ENCODE measurements at places on chromosomes 12 and 14.

GRCh38 chr14:101715210-101716076 lies 46.1 kb upstream of the PPP2R5C start:
- DNase-seq = no peak

DNA sequence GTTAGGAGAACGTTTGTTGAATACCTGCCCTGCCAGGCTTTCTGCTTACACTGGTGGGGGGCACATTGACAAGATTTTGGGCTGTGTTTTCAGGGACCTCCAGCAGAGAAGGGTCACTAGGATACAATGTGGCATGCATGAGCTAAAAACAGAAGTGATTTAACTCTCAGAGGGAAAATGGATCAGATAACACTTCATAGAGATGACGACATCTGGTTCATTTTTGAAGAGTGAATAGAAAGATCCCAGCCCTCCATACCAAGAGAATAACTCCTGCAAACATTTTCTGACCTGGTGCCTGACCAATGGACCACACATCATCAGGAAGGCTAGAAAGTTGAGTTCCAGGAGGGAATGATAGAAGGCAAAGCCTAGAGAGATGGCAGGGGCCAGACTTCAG lies 33.7 kb downstream of the CKB start:
- DNase-seq = no peak

DNA sequence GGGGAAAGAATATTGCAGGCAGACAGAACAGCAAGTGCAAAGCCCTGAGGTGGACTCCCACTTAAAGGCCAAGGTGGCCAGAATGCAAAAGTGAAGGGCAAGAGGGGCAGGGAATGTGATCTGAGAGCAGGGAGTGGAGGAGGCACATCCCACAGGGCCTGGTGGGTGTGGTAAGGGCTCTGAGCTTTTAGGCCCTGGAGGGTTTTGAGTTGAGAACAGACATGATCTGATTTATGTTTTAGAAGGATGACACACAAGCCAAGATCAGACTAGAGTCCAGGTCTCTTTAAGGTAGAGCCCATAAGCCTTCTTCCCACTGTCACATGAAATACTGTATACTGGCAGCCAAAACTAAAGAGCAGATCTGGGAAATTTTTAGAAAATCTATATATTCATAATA lies 162.5 kb downstream of the SLC38A4 start:
- no peak for DNase-seq

DNA sequence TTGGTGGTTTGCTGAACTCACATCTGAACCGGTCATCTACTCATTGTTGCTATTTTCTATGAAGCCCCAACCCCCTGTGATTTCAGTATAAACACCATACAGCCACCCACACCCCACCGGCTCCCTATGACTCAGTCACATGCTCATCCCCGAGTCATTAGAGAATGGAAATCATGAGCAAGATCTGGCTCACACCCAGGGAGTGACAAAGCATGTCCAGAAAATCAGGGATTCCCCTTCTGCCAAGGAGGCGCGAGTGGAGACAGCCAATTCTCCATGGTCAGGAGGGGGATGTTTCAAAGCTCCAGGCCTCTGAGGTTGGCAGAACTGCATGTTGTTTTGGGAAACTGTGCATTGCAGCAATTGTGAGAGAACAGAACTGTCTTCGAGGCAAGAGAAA lies 657.5 kb upstream of the TBX3 start:
- DNase-seq = no peak

DNA sequence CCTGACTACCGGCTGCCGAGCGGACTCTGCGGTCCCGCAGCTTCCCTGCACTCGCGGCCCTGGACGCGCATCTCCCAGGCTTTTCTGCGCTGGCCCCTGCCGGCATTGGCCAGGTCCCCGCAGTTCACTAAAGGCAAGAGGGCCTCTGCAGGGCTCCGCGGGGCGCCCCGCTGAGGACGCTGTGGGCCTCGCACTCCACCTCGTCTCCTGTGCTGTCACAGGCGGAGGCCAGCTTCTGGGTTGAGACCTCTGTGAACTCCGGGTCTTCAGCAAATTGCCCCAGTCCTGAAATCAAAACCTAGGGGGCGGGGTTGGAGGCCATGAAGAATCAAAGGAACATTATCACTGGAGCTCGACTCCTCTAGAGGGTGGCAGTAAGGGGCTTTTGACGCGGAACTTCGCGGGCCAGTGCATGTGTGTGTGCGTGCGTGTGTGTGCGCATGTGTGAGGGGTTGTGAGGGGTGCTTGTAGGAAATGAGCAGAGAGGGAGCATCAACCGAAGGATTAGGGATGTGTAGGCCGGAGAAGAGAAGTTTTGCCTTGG lies 68.5 kb upstream of the CAPRIN2 start:
- peak; percentile 13 for DNase-seq

GRCh38 chr12:111215881-111216280 lies 153.0 kb downstream of the PHETA1 start:
- DNase-seq = no peak

- no peak for DNase-seq
Observed at GRCh38 chr14:64795921-64796320, 83.8 kb downstream of the SPTB start.
